ENCODE measurements at places on chromosomes 16 and 17.

GRCh38 chr17:81992306-81993102, 15.1 kb downstream of the ASPSCR1 start:
- peak; percentile 54 for DNase-seq

DNA sequence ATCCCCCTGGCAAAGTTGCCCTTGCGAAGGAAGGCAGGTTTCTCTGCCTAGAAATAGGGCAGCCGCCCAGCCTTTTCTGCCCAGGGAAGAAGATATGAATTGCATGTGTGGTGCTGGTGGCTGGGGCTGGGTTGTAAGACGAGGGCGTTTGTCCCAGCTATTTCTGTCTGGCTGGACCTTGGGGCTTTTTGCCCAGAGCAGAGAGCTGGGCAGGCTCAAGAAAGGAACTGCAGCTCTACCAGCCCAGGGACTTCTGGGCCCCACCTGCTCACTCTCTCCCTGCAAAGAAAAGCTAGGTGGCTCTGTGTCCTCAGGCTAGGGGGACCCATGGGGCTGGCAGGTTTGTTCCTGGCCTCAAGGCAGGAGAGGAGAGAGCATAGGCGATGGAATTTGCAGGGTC, 586 bp downstream of the CACNG1 start:
- no peak for DNase-seq

GRCh38 chr16:2295056-2295798, 27.3 kb upstream of the RNPS1 start:
- no peak for DNase-seq

DNA sequence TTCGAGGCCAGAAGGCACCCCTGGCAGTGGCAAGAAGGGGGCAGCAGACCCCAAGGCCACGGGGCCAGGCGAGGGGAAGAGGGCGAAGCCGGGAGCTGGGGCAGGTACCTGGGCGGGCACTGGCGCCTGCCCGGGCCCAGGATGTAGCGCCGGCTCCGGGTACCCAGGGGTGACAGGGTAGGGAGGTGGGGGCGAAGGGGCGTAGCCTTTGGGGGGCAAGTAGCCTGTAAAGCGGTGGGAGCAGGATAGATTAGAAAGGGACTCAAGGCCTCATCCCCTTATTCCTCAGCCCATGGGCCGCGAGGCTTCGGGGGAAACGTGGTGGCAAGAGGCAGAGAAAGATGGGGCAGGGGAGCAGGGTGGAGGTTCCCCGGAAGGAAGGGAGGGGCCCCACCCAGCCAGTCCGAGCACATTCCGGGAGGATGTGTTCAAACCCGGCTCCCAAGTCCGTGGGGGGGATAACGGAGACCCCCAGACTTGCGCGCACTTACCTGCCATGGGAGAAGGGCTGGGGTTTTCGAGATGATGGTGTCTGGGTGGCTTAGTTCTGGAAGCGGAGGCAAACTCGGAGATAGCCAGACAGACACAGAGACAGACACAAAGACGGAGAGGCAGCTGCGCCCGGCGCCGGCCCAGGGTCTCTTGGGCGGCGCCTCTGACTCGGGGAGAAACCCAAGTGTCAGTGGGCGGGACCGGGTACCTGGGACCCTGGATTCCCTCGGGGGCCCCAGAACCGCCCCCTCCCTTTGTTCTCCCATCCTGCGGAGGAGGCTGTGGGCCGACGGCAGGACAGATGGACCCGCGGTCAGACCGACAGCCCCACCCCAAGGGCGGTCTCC, 493 bp downstream of the PLSCR3 start:
- no peak for DNase-seq

DNA sequence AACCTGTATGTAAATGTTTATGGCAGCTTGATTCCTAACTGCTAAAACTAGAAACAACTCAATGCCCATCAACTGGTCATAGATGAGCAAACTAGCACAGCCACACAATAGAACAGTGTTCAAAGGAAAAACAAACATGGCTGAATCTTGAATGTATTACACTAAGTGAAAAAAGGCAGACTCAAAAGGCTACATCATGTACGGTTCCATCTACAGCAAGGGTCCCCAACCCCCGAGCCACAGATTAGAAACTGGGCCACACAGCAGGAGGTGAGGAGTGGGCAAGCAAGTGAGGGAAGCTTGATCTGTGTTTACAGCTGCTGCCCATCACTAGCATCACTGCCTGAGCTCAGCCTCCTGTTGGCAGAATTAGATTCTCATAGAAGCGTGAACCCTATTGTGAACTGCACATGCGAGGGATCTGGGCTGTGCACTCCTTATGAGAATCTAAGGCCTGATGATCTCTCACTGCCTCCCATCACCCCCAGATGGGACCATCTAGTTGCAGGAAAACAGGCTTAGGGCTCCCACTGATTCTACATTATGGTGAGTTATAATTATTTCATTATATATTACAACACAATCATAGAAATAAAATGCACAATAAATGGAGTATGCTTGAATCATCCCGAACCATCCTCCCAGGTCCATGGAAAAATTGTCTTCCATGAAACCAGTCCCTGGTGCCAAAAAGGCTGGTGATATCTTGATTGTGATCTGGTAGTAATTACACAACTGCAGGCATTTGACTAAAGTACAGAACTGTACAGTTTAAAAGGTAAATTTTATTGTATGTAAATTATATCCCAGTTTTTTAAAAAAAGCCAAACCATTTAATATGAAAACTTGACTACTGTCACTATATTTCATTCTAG, 7.7 kb downstream of the CEP20 start:
- DNase-seq, result no peak

- peak; percentile 34 for DNase-seq
These were observed 94.7 kb upstream of the TNRC6C start for GRCh38 chr17:77863814-77864161.

DNA sequence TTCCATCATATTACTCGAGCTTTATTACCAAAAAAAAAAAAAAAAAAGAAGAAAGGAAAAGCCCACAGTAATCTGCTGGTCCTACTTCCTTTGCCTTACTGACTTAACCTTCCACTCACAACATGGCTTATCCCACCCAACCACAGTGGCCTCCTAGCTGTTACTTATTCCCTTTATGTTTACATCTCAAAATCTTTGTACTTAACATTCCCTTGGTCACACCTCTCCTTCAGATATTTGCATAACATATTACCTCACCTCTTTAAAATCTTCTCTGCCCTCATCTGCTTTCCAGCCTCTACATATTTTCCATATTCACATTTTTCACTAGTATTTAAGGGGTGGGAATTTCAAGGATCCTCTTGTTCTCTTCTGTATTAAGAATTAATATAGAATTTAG, 327.0 kb upstream of the TBX2 start:
- DNase-seq, result no peak

DNA sequence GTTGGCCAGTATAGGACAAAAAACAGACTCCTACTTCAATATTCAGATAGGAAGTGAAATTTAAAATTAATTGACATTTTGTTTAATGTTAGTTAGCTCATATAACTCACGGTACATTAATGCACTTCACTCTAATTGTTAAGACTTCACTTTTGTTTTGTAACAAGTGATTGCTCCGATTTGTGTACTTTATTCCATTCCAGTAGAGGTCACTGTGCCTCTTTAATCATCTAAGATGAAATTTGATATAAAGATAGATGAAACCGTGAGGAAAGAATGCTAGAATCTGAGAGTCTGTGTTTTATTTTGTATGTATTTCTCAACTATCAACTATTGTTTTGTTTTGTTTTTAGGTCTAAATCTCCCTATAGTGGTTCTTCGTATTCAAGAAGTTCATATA, 29.0 kb downstream of the RBBP6 start:
- no peak for DNase-seq

- DNase-seq, result no peak
These were observed 122.2 kb downstream of the SLC39A11 start for GRCh38 chr17:72970246-72970645.

DNA sequence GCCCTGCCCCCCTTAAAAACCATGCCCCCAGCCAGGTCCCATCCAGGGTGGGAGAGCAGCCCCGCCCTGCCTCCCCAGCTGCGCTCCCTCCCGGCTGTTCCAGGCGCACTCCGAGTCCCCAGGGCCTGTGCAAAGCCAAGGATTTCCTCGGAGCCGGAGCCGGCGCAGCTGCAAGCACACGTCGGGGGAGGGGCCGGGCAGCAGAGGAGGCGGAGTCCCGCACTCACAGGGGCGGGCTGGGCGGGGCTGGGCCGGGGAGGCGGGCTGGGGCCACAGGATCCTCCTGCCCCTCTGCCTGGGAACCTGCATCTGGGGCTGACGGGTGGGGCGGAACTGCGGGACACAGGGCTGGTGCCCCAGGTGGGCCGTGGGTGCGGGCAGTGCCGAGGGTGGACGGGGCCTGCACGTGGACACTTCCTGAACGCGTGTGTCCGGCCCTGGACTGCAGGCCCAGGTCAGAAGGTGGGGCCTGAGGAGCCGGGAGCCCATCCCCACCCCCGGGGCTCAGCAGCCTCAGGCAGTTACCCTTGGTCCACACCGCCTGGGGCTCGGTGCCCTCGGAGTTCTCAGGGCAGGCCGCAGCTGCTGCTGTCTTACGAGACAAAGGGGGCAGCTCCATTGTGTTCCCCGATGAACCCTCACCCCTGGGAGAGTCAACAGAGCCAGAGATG, 24.0 kb upstream of the SSTR5 start:
- DNase-seq, result peak; percentile 62

GRCh38 chr16:9345880-9346279, 254.4 kb downstream of the HAPSTR1 start:
- DNase-seq, result no peak

DNA sequence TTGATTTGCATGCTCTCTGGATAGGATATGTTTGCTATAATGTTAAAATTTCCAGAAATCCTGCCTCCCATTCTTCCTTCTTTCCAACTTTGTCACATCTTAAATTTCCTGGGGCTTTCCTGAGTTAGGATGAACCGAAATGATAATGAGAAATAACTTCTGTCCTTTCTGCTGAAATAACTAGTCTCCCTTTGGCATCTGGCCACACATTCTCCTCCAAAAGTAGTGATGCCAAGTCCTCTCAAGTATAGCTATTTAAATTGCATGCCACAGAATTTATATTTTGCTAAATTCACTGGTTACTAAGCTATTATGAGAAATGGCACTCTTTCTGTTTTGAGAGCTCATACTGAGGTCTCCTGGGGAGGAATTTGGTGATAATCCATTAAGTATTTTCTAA, 30.6 kb downstream of the FAM20A start:
- DNase-seq, result no peak
